ENCODE measurements at places on chromosomes 11 and 22. TPM values are rescaled to one million over a fixed set of nuclear protein-coding genes. Genes with fewer than 3 reads are reported as not detected.

Gene MMP13
- total RNA-seq, result not detected

Gene MS4A4A
- total RNA-seq, result not detected

Gene SLC36A4
- total RNA-seq, result 7.3 TPM

Gene MS4A5
- not detected for total RNA-seq

Gene RAB39A
- total RNA-seq, result not detected

Gene MED17
- total RNA-seq, result 37.0 TPM

GRCh38 chr11:11813288-11813962, 28.3 kb upstream of the USP47 start:
- peaks cover 31% of the 10 kb centered on the region for H3K4me1 ChIP-seq
- H3K27ac ChIP-seq, result peak overlapping the region; percentile 66
- H3K4me3 ChIP-seq, result peak overlapping the region; percentile 12
- peak; percentile 94 for DNase-seq

GRCh38 chr11:831961-832528, 707 bp upstream of the CD151 start:
- H3K4me1 ChIP-seq, result peaks cover 73% of the 10 kb centered on the region
- H3K36me3 ChIP-seq, result peaks cover 5% of the 10 kb centered on the region
- no peak for DNase-seq
- H3K27me3 ChIP-seq, result no peaks in the 10 kb centered on the region
- H3K27ac ChIP-seq, result no peak overlapping the region

DNA sequence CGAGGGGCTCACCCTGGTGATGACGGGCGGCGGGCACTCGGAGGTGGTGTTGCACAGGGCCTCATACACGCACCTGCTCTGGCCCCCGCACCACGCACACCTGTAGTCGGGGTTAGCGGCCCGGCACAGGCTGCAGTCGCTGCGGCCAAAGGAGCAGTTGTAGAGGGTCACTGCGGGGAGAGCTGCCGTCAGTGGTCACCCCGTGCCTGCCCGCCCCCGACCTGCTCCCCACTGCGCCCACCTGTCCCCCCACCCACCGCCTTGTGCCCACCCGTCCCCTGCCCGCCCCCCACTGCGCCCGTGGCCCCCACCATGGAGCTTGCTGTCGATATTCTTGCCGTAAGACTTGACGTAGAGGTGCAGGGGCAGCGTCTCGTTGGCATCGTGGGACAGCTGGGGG, 13.6 kb upstream of the MAPK11 start:
- H3K27me3 ChIP-seq, result no peaks in the 10 kb centered on the region
- no peak overlapping the region for H3K27ac ChIP-seq
- H3K4me3 ChIP-seq, result no peak overlapping the region
- peaks cover 50% of the 10 kb centered on the region for H3K36me3 ChIP-seq
- DNase-seq, result no peak
- H3K4me1 ChIP-seq, result no peaks in the 10 kb centered on the region

DNA sequence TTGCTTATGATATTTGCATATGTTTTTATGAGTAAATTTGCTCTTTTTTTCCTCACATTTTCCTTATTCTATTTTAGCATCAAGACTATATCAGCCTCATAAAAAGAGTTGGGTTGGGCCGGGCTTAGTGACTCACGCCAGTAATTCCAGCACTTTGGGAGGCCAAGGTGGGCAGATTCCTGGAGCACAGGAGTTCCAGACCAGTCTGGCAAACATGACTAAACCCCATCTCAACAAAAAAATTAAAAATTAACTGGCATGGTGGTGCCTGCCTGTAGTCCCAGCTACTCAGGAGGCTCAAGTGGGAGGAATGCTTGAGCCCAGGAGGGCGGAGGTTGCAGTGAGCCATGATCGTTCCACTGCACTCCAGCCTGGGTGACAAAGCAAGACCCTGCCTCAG, 148.8 kb upstream of the ANO5 start:
- H3K27me3 ChIP-seq, result no peaks in the 10 kb centered on the region
- H3K36me3 ChIP-seq, result no peaks in the 10 kb centered on the region
- H3K4me1 ChIP-seq, result no peaks in the 10 kb centered on the region
- DNase-seq, result no peak

GRCh38 chr11:69509846-69510390, 28.5 kb downstream of the LINC01488 start:
- no peak for DNase-seq
- H3K36me3 ChIP-seq, result no peaks in the 10 kb centered on the region
- H3K4me3 ChIP-seq, result no peak overlapping the region
- no peaks in the 10 kb centered on the region for H3K4me1 ChIP-seq
- no peak overlapping the region for H3K27ac ChIP-seq

GRCh38 chr11:117835576-117835975, 11.0 kb upstream of the FXYD2 start:
- H3K27me3 ChIP-seq, result peaks cover 10% of the 10 kb centered on the region
- H3K4me1 ChIP-seq, result peaks cover 42% of the 10 kb centered on the region
- no peak overlapping the region for H3K4me3 ChIP-seq
- no peak for DNase-seq
- H3K27ac ChIP-seq, result no peak overlapping the region
- no peaks in the 10 kb centered on the region for H3K36me3 ChIP-seq

- H3K36me3 ChIP-seq, result no peaks in the 10 kb centered on the region
- H3K4me3 ChIP-seq, result no peak overlapping the region
- no peak overlapping the region for H3K27ac ChIP-seq
- DNase-seq, result no peak
Observed at GRCh38 chr11:1733009-1733715, 17.2 kb downstream of the IFITM10 start.

DNA sequence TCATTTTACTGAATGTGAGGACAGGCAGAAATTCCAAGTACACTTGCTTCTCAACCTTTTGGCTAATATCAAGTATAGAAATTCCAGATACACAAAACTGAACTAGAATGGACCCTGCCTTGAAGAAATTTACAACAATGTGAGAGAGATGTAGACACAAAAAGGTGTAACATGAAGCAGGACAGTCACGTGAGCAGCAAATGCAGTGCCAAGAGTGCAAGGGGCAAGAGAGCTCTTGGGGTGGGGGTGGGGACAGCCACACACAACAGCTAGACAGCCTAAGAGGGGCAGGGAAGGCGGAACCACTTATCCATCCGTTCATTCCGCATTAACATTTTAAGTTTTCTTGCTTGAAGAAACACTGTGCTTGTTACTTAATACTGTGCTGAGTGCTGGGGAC, 28.9 kb downstream of the PLEKHA7 start:
- peak; percentile 74 for DNase-seq
- H3K36me3 ChIP-seq, result peaks cover 1% of the 10 kb centered on the region
- peak overlapping the region; percentile 64 for H3K27ac ChIP-seq
- peaks cover 78% of the 10 kb centered on the region for H3K4me1 ChIP-seq
- no peak overlapping the region for H3K4me3 ChIP-seq
- H3K27me3 ChIP-seq, result no peaks in the 10 kb centered on the region

DNA sequence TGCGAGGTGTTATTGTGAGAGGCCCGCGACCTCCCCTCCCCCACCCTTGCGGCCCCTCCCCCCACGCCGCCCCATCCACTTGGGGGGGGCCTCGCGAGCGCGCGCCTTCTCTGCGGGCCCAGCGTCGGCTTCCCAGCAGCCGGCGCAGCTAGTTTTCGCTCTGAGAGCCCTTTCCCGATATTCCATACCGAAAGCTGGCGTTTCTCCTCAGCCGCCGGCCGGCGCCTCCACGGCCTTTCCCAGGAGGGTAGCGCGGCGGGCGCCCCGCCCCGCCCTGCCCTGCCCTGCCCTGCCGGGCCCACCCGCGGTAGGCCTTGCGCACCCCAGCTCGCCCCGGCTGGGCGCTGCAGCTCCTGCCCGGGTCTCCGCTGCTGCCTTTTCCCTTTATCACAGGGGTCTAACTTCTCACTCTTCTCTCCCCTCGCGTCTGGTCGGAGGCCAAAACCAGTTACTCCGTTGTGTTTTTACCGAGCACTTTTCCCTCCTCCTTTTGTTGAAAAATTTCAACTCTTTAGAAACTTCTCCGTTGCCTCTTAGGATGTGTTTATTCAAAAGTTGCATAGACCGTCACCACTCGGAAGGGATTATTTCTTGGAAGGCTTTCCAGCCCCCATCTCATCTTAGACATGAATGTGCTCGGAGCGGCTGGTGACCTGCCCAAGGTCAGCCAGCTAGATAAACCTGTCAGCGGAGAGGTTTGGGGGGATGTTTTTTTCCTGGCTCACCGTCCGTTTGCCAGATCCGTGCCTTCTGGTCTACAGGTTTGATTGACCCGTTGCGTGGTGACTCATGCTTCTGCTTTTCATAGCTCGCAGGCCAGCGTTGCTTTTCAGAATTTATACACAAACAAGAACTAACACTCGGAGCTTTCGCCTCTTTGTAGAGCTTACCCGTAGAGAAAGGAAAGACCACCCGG, 648 bp downstream of the PAFAH1B2 start:
- peaks cover 23% of the 10 kb centered on the region for H3K4me1 ChIP-seq
- H3K36me3 ChIP-seq, result peaks cover 5% of the 10 kb centered on the region
- DNase-seq, result peak; percentile 64
- no peaks in the 10 kb centered on the region for H3K27me3 ChIP-seq
- H3K4me3 ChIP-seq, result peak overlapping the region; percentile 97

DNA sequence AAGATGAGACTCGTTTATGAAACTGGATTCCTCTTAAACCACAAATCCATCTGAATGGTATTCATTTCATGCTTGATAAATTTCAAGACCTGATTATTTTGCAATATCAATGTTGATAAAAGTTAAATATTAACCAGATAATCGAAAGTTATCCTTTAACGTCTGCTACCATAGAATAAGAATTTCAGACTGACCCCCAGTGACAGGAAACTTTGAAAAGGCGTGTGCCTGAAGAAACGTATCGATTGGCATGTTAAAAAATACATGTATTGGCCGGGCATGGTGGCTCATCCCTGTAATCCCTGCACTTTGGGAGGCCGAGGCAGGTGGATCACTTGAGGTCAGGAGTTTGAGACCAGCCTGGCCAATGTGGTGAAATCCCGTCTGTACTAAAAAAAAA, 13.9 kb downstream of the SCGB1A1 start:
- H3K27ac ChIP-seq, result peak overlapping the region; percentile 23
- peak; percentile 71 for DNase-seq
- H3K4me3 ChIP-seq, result no peak overlapping the region
- peaks cover 73% of the 10 kb centered on the region for H3K4me1 ChIP-seq
